ENCODE measurements at places on chromosomes 1 and 21.

- DNase-seq: no peak
Measured at GRCh38 chr21:15764878-15765277, 35.1 kb downstream of the USP25 start.

- DNase-seq: no peak
Measured at GRCh38 chr1:99726818-99727217, 39.6 kb downstream of the FRRS1 start.

DNA sequence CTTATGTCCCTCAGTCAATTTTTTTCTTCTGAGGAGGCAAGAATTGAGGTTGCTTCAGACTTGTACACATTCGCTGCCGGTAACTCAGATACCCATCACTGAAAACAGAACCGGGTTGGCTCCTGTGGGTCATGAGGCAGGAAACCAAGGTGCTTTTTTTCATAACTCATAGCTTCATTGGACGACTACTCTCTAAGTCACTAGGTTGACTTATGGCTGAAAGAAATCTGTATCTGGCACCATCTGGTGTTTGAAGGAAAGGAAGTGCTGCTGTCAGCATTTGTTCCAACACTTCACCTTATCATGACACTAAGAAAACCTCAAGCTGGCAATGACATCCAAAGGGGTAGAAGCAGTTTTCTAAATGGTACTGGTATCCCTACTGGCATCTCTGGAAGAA is 82.3 kb downstream of the TBX19 start:
- DNase-seq: peak; percentile 50

DNA sequence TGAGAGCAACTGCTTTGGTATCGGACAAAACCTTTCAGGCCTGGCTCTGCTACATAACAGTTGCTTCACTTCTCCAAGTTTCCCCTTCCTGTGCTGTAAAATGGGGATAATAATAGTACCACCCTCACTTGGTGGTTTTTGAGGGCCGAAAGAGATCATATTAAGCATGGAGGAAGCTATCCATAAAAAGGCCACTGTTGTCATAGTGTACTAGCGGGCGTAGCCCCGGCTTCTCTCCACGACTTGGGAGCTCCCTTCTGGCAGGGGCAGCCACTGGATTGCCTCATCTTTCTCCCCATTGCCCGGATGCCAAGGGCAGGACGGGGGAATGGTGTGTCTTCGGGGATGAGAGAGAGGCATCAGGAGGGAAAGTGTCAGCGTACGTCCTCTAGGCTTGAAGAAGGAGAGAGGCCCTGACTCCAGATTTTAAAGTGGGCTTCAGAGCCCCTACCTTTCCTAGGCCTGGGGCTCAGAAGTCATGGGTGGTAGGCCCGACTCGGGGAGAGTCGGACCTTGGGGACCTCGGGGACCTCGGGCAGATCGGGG is 548 bp upstream of the MFSD2A start:
- DNase-seq: no peak

DNA sequence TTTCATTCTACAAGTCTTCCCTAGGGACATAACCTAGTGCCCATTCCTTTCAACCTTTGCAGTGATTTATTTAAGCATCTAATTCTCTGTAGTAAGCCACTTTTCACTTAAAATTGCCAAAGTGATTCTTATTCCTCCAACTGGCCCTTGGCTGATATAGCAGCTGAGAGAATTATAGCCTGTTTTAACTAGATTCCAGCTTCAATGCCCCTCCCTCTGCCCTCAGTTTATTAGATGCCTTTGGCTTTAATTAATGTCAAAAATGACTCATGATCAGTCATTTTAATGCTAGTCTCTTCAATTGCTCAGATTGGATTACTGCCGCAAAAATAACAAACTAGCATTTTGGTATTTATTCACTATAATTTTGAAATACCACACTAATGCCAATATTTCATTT is 145.4 kb upstream of the KCTD3 start:
- DNase-seq: no peak

GRCh38 chr21:27693376-27693775 is 726.5 kb upstream of the ADAMTS5 start:
- DNase-seq: no peak

GRCh38 chr1:229478852-229479251 is 29.3 kb downstream of the NUP133 start:
- no peak for DNase-seq

GRCh38 chr21:40967771-40968170 is 120.8 kb upstream of the DSCAM start:
- no peak for DNase-seq

DNA sequence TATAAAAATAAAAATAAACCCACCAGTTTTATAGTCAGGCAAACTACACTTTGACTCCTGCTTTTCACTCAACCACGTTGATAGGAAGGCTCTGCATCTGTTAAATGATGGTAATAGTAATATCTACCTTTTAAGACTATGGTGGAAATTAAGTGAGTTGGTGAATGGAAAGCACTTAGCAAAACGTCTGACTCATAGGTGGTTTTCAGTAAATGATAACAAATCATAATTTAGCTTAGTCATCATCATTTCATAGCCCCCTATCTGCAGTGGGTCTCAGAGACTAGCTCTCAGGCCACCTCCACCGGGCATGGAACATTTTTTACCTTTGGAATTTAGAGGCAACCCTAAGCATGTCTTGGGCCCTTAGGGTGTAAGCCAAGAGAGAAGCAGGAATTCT is 160.0 kb downstream of the PDE4B start:
- no peak for DNase-seq

GRCh38 chr1:91724231-91724630 is 161.7 kb downstream of the TGFBR3 start:
- DNase-seq: no peak

DNA sequence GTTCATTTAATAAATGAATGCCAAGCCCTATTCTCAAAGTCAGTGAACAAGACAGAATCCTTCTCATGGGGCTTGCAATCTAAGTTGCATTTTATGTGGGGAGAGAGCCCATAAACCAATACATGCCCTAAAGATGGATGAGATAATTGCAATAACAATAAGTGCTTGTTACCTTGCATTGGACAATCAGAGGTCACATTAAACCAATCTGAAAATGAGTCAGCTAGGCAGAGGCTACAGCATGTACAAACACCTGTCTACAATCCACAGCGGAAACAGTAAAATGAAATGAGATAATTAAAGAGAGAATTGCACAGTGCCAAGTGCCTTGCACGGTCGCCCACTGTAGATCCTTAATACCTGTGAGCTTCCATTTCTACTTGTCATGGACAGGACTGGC is 7.4 kb upstream of the IGFN1 start:
- no peak for DNase-seq

DNA sequence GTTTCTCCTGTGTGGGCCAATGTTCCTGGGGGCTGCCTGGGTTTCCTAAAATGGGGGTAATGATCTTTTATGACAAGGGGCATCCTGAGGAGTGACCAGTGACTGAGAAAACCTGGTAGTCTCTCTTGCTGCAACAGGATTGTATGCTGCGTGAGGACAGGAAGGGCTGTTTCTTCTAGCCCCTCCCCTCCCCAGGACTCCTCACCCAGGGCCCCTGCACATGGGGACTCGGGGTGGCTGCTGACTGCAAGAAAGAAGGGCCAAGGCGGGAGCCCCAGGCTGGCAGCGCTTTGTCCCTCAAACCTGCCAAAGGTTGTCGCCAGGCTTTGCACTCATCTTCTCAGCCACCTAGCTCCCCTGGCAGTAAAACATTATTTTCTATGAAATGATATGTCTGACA is 442.4 kb downstream of the CAMTA1 start:
- DNase-seq: no peak

DNA sequence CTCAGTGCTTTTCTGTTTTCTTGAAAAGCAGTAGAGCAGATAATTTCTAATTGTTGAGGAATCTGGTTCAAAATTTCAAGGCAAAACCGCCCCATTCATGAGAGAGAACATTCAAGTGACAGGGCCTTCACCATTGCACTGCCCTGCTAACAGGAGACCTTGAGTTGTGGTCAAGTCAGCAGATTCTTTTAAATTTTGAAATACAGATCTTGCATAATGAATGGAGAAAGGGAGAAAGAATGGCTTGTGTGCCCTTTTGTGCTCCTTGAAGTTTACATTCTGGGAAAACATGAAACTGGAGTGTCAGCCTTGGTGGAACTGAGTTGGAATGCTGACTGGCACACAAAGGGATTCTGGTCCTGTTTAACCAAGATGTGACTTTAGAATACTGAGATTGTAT is 164.5 kb upstream of the UBE2U start:
- DNase-seq: no peak

- DNase-seq: no peak
Measured at GRCh38 chr1:82978461-82979324, 1020.2 kb downstream of the TTLL7 start.

GRCh38 chr1:205224736-205225135 is 3.0 kb upstream of the TMCC2 start:
- no peak for DNase-seq

- DNase-seq: peak; percentile 53
Measured at GRCh38 chr1:167936930-167937708, at the start of gene MPC2. Gene MPC2 (minus strand): TSS chr1:167937072. CDS start chr1:167935841, 1,231 bp downstream.

GRCh38 chr1:16050328-16050727 is 6.7 kb downstream of the CLCNKB start:
- no peak for DNase-seq

DNA sequence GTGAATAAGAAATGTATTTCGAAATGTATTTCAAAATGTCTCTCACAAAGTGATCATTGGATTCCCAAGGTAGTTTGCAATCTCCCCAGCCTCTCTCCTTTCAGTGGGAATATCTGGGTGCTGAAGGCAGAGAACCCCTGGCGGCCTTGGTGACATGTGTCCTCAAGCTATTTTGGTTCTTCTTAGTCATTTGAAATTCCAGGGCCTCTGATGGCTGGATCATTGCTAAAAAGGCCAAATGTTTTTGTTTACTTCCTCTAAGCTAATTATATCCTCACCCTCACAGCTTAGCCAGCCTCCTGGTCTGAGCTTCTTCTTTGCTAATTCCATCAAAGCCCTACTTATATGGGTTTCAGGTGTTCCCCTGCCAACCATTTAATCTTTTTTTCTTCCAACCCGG is 71.2 kb downstream of the LRRC40 start:
- no peak for DNase-seq

DNA sequence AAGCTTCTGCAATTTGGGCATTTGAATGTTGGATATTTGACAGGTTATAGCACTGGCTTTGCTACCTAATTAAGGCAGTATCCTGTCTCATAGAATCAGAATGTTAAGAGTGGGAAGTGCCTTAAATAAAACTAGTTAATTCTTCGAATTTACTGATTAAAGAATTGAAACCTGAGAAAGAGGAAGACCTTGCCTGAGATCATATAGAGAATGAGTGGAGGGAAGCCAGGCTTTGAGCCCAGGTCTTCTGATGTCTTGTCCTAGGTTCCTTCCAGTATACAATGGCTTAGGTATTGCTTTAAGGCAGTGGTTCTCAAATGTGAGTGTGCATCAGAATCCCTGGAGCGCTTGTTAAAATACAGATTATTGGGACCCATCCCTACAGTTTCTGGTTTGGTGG is 20.9 kb upstream of the SH3BGRL3 start:
- no peak for DNase-seq

GRCh38 chr1:202069662-202070061 is 53.1 kb upstream of the GPR37L1 start:
- no peak for DNase-seq

DNA sequence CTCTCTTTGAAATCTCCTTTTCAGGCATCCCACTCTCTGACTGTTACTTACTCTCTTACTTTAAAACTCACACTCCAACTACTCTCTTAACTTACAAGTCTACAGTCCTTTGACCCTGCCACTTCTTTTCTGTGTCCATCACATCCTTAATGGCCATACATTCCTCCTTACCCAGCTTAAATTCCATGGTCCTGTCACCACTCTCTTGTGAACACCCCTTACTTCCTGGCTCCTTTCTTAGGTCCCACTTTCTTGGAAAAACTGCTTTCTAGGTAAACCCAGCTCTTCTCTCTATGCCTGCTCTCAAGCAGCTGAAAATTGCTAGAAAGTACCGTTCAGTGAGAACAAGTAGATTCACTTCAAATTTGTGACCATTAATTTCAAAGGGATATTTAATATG is 109.1 kb downstream of the OLFML2B start:
- DNase-seq: no peak

GRCh38 chr1:222893255-222893654 is 78.4 kb downstream of the DISP1 start:
- no peak for DNase-seq

GRCh38 chr21:38989745-38990423 is 184.2 kb downstream of the ETS2 start:
- DNase-seq: no peak

DNA sequence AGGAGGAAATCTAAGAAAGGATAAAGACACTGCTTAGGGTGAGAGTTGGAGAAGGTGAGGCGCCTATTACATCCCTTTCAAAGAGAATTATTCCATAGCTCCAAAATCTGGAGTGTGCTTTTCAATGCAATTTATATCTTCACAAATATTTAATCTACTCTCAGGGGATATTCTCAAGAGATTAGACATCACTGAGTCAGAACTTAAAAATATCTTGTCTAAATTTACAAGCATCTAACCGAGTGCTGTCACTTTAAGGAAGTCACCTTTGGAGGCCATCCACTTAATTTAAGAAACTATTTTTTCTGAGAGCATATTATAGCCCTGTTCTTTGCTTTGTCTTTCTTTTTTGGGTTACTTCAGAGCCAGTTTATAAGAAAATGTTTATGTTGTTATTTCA is 134.6 kb downstream of the TNFSF18 start:
- no peak for DNase-seq

DNA sequence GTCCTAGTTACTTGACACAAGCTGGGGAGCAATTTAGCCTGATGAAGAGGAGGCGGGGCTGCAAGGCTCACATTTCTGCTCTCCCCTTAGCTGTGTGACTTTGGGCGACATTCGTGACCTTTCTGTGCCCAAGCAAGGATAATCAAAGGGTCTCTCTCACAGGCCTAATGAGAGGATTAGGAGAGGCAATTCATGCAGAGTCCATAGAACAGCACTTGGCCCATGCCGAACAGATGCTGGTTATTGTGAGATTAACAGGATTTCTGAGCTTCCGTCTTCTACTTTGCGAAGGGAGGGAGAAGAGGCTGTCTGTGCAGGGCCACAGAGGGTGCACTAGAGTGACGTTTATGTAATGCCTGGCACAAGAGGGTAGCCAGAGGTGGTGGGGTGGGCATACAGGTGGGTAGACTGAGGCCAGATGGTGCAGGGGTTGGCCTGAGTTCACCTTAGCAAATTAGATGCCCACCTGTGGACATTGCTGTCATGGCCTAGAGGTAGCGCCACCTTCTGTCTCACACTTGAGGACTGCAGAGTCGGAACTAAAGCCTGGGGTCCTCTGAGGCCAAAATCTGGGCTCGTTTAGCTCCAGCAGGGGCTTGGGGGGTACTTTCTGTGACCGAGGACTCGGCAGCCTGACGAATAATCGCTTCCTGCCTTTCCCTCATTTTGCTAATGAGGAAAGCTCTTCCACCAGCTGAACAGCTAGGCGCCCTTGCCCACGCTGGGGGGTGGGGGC is 18.6 kb downstream of the ACTL8 start:
- no peak for DNase-seq

- DNase-seq: no peak
Measured at GRCh38 chr21:36628106-36628505, 70.8 kb upstream of the SIM2 start.

DNA sequence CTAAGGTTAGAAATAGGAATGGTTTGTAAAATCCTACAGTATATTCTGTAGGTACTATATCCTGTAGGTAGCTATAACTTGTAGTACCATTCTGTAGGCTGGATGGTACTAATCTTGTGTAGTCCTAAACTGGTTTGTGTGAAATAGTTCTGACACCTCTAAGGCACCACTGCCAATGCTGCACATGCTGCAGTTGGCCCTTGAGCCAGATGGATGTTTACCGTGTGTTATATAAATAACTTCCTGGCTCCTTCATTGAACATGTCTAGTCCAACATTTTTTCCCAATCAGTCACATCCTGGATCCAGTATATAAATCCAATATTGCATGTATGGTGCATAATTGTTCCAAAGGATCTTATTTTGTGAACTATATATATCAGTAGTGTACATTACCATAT is 89.5 kb upstream of the GNG4 start:
- no peak for DNase-seq
